Left renal pelvis (tissue), 4 donors: ENCODE measurements at places on chromosomes 1 and 21. TPM values are rescaled to one million over a fixed set of nuclear protein-coding genes. Genes with fewer than 3 reads are reported as not detected.
A peak's percentile ranks its signal among the peaks of the same experiment; 100 is the strongest.

- DNase-seq: no peak
Observed at GRCh38 chr1:224605482-224606181, 10.5 kb upstream of the CNIH3 start.

DNA sequence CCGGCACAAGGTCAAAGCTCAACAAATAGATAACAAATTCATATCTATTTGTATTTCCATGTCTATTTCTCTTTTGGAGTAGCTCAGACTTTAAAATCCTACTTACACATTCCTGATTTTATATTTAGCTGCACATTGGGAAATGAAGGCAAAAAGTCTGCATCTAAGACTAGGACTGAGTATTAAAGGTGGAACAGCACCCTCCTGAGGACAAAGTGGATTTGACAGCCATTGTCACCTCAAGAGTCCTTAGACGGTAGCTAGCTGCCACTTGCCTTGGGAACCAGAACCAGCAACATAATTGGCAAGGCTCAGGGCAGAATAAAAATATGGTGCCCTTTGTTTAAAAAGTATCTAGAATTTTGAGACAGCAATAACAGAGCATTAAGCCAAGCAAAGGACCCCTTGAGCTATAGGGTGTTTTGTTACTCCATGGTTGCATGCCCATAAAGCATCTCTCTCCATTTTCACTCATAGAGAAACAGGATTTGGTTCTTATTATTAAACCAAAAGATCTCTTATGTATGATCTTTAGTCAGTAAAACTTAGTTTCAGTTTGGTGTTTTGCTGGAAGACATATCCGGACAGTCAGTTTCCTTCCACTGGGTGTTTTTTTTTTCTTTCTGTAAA is 30.0 kb upstream of the SGIP1 start:
- DNase-seq: peak; percentile 12

DNA sequence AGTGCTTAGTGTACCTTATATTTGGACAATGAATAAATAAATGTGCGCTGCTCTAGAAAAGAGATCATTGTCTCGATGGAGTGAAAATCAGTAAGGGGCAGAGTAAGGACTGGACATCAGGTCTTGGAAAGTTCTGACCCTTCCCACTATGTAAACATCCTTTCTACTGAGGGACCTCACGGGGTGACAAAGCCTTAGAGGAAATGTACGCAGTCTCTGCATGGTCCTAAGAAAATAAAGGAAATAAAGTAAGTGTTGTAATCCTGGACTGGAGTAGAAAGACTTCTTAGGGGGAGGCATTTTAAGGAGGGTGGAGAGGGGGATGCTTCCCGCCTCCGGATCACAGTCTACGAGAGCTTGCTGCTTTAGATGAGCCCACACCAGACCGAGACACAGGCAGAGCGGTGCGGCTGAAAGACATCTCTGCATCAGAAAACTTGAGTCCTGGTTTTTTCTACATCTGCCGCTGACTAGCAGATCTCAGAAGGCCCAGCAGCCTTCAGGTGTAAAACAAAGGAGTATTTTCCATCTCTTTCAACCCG is 22.3 kb upstream of the GPR137B start:
- no peak for DNase-seq

DNA sequence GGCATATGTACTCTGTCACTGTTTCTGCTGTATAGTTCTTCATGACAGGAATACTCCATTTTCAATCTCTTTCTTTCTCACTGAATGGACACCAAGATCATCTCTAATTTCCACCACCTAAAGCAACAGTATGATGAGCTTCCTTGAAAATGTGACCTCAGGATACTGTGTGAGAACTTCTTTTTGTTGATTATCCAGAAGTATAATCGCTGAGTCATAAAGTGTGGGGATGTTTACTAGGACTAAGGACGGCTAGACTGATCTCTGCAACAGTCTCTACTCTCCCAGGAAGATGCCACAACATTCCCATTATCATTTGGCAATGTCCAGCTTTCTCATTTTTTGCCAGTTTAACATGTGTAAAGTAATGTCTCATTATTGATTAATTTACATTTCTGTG is 70.3 kb downstream of the TNFSF18 start:
- DNase-seq: no peak

The NUDT4B gene
- polyA plus RNA-seq: 2.7 TPM

GRCh38 chr1:154404984-154405746 is at the start of gene IL6R:
Gene IL6R (plus strand): TSS chr1:154405343. CDS start chr1:154405630, 287 bp downstream.
- no peak for DNase-seq

DNA sequence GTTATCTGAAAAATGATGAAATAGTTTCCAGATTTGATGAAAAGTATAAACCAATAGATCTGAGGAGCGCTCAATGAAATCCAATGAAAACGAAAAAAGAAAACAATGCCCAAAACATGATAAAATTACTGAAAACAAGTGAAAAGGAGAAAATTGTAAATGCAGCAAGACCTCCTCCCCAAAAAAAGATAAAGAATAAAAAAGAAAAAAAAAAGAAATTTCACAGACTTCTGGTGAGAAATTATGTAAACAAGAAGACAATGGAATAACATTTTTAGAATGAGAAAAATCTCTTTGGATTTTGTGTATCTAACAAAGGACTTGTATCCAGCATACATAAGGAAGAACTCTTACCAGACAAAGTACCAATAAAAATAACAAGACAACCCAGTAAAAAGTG is 134.2 kb downstream of the DNAH14 start:
- DNase-seq: no peak

The CFAP74 gene
- polyA plus RNA-seq: 0.39 TPM

- DNase-seq: no peak
Observed at GRCh38 chr1:90472775-90473174, 244.3 kb downstream of the BARHL2 start.

GRCh38 chr1:160077486-160077885 is 3.9 kb upstream of the KCNJ9 start:
- DNase-seq: no peak

DNA sequence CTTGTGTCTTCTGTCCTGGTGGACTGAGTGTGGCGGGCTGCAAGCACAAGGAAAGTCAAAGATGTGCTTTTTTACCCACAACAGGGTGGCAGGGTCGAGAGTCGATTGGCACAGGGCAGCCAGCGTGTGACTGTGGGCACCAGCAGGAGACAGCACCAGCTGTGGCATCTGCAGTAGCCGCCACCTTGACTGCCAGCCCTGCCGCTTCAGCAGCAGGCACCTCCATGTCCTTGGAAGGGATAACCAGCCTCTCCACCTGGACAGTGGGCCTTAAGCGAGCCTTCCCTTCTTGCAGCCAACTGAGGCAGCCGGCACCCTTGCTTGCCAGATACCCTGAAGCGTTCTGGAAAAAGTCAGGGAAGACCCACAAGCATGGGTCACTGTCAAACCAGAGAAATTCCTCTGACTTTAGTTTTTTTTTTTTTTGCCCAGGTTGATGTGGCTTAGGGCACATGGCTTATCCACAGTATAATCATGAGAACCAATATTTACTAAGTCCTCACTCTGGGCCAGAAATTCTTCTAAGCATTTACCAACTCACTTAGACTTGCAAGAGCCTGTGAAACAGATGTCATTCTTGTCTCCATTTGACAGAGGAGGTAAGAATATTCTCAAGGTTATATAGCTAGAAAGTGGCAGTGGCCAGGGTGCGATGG is 30.1 kb upstream of the PTGFRN start:
- no peak for DNase-seq

The BMP8B gene
- 2.9 TPM for polyA plus RNA-seq

The OR2M3 gene
- 0.05 TPM for polyA plus RNA-seq

DNA sequence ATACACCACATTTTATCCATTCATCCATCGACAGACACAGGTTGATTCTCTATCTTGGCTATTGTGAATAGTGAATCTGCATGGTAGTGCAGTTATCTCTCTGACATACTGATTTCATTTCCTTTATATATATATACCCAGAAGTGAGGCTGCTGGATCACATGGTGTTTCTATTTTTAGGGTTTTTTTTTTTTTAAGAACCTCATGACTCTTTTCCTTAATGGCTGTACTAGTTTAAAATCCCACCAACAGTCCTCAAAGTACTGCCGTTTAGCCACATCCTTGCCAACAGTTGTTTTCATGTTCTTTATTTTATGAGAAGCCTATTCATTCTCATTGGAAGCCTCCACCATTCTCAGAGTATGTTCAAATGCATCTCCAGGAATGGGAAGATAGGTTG is 258.7 kb upstream of the SNX7 start:
- no peak for DNase-seq

The OR2T11 gene
- not detected for polyA plus RNA-seq

GRCh38 chr1:53519421-53519820 is 60.2 kb downstream of the DMRTB1 start:
- DNase-seq: no peak
